ENCODE measurements at places on chromosomes 4 and X.

- no peak for DNase-seq
Observed at GRCh38 chr4:72857787-72858186, 211.7 kb downstream of the COX18 start.

- no peak for DNase-seq
Observed at GRCh38 chr4:139524062-139524631, 31.9 kb downstream of the SETD7 start.

DNA sequence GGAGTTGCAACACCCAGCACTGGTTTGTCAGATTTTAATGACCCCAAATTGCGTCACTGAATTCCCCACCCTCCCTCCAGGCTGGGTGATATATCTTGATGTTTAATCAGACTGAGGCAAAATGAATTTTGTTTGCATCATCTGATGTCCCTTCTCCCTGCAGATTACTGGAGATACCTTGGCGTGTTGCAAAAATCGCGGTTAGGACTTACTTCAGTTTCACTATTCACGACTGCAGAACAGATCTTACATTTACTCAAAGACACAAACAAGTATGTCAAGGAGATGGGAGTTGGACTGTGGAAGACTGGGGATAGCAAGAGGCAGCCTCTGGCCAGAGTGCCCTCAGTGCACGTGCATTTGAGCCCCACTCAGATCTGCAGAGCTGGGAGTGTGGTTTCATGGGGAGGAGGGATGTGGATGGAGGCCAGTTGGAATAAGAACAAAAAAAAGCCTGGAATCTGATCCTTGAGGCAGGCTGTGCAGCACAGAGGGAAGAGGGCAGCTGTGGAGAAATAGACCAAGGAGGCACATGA lies 92.2 kb upstream of the MTM1 start:
- DNase-seq: no peak

DNA sequence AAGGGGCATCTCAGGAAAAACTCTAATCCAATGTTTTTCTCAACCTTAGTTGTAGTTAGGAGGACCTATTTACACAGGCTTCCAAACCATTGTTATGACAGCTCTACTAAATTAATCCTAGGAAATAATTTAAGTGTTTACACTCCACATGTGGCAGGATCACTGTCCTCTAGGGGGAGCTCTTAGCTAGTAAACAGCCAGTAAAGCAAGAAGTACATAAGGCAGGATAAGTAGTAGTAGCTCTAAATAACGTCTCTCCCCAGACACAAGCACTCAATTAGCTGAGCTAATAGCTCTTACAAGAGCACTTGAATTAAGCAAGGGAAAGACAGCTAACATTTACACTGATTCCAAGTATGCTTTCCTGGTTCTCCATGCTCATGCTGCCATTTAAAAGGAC lies 37.3 kb downstream of the NUDT11 start:
- DNase-seq: no peak

- DNase-seq: no peak
Observed at GRCh38 chr4:85928775-85929591, 430.9 kb downstream of the MAPK10 start.

- DNase-seq: no peak
Observed at GRCh38 chrX:70505451-70505841, 60.8 kb downstream of the DLG3 start.

DNA sequence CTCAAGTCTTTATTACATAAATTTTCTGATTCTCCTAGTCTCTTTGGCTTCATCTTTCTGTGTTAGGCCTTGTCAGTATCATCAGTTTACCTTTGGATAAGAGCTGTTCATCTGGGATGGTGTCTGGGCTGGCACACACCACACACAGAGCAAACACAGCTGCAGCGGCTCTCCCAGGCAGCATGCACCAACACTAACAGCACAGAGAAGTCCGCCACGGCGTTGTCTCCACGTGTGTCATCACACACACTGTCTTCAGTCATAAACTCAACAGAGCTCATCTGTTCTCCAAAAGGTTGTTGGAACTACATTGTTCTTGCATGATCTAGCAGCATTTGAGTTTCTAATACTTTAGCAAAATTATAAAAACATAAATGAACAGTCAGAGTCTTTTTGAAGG lies 851.9 kb upstream of the FRG1 start:
- DNase-seq: no peak

Measured in upper lobe of right lung (tissue), 1 donor.